ENCODE measurements at places on chromosomes 4 and X. TPM values are rescaled to one million over a fixed set of nuclear protein-coding genes. Genes with fewer than 3 reads are reported as not detected.

PIR gene
- 12.5 TPM for total RNA-seq

SPANXB1 gene
- not detected for total RNA-seq

TEX11 gene
- total RNA-seq = not detected

GRCh38 chrX:17167915-17168314 lies 207.1 kb upstream of the NHS start:
- DNase-seq = no peak

PHF8 gene
- total RNA-seq = 35.6 TPM

SHOX gene
- total RNA-seq = not detected

SOWAHD gene
- total RNA-seq = 0.50 TPM

DNA sequence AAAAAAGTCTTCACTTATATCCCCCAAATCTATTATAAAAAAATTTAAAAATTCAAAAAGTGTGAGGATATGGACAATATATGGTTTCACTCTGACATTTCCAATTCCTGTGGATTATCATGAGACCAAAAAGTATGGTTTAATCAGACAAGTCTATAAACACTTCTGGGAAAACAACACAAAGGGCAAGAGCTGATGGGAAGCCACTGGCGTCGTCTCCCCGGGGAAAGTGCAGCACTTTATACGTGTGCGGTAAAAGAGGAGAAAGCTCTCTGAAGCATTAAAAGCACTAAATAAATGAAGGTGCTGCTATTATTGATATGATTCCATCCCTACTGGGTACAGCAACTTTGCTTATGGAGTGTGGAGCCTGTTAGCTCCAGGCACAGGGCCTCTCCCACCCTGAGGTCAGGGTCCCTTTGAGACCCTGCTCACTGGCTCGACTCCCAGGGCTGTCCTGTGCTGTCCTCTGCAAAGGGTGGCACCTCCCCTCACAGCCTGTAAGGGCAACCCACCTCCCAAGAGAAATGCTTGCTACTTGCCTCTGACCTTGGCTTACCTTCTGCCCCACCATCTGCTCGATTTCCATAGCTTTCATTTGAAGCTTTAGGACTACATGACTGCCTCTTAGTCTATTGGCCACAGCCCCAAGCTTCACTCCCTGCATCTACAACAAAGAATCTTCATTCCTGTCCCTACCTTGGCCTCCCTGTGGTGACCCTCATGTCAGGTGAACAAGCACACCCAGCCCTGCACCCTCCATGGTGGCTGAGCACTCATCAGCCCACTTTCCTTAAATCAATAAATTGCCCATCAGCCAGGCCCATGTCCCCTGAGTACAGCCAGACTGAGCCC lies 248.6 kb downstream of the HNRNPD start:
- DNase-seq = no peak

- DNase-seq = no peak
Measured at GRCh38 chr4:104592183-104592582, 97.5 kb upstream of the CXXC4 start.

GRCh38 chrX:45731448-45731847 lies 530.8 kb upstream of the DIPK2B start:
- DNase-seq = no peak

GRCh38 chrX:40908026-40908425 lies 172.7 kb upstream of the MED14 start:
- no peak for DNase-seq

DNA sequence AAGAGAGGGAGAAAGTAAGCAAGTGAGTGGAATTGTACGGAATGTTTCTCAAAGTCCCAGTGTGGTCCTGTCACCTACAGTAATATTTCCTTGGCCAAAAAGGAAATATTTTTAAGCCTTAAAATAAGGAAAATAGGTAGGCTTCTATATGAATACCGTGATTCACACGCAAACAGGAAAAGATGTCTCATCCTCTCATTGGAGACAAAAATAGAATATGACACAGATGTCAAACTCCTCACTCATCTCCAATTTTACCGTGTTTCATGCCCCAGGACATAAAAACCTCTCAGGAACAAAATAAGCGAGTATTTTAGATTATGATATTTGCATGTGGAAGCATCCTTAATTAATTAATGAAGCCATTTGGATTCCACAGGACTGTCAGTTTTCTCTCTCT lies 1269.5 kb downstream of the RAPGEF2 start:
- no peak for DNase-seq

DNA sequence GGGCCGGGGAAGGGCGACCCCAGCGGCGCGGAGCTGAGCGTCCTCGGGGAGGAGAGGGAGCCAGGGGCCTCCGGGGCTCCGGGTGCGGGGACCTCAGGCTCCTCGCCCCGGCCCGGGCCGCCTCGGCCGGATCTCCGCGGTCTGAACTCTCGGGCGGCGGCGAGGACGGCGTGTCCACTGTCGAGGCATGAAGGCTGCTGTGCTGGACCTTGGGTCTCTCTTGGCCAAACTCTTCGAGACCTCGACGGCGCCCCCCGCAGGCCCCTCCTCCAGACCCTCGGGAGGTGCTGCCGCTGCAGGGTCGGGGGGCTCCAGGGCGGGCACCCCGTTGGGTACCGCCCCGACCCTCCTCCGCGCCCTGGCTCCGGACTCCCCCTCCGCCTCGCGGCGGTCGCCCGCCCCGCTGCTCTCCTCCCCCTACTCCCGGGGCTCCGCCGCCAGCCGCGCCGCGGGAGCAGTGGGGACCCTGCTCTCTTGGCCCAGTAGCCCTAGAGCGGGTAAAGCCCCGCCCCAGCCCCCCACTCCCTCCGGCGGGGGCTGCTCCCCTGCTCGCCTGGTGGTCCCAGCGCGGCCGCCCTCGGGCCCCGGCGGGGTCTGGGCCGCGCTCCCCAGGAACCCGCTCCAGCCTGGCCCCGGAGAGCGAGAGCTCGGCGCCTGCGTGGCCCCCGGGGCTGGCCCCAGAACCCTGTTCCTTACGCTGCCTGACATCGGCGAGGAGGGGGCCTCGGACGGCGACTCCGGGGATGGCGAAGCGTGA lies 564 bp downstream of the FAM149A start:
- peak; percentile 65 for DNase-seq

PPEF2 gene
- not detected for total RNA-seq

DNA sequence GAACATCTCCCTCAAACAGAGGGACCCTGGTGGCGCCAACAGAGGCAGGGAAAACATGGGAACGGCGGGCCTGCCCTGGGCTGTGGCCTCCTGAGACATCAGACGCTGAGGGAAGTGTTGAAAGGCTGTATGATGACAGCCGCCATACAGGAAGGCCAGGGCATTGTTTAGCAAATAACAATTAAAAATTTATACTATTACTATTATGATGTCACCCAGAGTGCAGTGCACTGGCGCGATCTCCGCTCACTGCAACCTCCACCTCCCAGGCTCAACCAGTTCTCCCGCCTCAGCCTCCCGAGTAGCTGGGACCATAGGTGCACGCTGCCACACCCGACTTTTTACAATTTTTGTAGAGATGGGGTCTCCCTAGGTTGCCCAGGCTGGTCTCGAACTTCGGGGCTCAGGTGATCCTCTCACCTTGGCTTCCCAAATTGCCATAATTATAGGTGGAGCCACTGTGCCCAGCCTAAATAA lies 54.6 kb downstream of the CPZ start:
- DNase-seq = no peak

IBSP gene
- total RNA-seq = not detected

SPANXN3 gene
- total RNA-seq = not detected

GRCh38 chr4:29770627-29771026 lies 949.5 kb upstream of the PCDH7 start:
- no peak for DNase-seq

GRCh38 chr4:97317671-97318070 lies 825.6 kb downstream of the STPG2 start:
- DNase-seq = no peak

- DNase-seq = no peak
Measured at GRCh38 chrX:30781711-30782444, 107.2 kb downstream of the TAB3 start.

LRIT3 gene
- 0.23 TPM for total RNA-seq

- DNase-seq = no peak
Measured at GRCh38 chr4:58767598-58767997, 1657.4 kb upstream of the IGFBP7 start.

- DNase-seq = no peak
Measured at GRCh38 chr4:90572996-90573395, 445.8 kb downstream of the CCSER1 start.

- no peak for DNase-seq
Measured at GRCh38 chr4:128566693-128567092, 242.8 kb upstream of the JADE1 start.

SSX1 gene
- not detected for total RNA-seq

GRCh38 chr4:88033309-88033708 lies 25.9 kb downstream of the PKD2 start:
- DNase-seq = no peak

- DNase-seq = no peak
Measured at GRCh38 chrX:53831662-53832635, 145.4 kb upstream of the HUWE1 start.

DNA sequence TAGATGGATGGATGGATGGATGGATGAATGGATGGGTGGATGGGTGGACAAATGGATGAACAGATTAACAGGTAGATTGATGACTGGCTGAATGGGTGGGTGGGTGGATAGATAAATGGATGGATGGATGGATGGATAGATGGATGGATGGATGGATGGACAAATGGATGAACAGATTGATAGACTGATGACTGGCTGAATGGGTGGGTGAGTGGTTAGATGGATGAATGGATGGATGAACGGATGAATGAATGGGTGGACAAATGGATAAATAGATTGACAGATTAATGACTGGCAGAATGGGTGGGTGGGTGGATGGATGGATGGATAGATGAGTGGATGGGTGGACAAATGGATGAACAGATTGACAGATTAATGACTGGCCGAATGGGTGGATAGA lies 13.6 kb upstream of the AKAP17A start:
- DNase-seq = no peak

Data from ovary (tissue), 10 donors.